ENCODE measurements at places on chromosomes 16 and 17. TPM values are rescaled to one million over a fixed set of nuclear protein-coding genes. Genes with fewer than 3 reads are reported as not detected.

FOXC2 gene
- polyA plus RNA-seq = 52.5 TPM

TNP2 gene
- polyA plus RNA-seq = not detected

TBC1D28 gene
- not detected for polyA plus RNA-seq

KRT33A gene
- not detected for polyA plus RNA-seq

HLF gene
- polyA plus RNA-seq = 4.2 TPM

MEOX1 gene
- 25.0 TPM for polyA plus RNA-seq

CIBAR2 gene
- polyA plus RNA-seq = 0.21 TPM

SMIM36 gene
- not detected for polyA plus RNA-seq

RHBDL1 gene
- polyA plus RNA-seq = 1.1 TPM

ACE gene
- 19.9 TPM for polyA plus RNA-seq

NHERF2 gene
- 184 TPM for polyA plus RNA-seq

MYH2 gene
- not detected for polyA plus RNA-seq

PRSS21 gene
- polyA plus RNA-seq = not detected

CLDN7 gene
- 58.0 TPM for polyA plus RNA-seq

SMPD3 gene
- polyA plus RNA-seq = 1.1 TPM
